Stimulated activated CD4-positive, alpha-beta T cell treated with anti-CD3 and anti-CD28 coated beads, Interleukin-2, amount 100 ng/mL, for 24 hours (primary cell): ENCODE measurements at places on chromosomes 16 and 17.

DNA sequence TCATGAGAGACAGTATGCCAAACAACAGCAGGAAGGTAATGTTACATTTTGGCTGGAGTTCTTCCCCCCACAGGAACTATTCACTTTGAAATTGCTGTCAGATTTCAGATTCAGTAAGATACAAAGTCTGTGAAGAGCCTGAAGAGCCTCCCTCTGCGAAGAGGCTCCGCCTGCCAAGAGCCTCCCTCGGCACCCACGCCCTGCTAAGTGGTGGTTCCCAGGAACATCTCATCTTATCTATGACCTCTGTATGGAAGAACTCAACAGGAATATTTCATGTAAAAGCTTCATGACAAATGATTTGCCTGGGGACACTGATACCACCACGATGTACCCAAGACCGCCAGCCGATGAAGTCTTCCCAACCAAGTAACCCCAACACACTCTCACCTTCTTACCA is 3.2 kb downstream of the ZC3H7A start:
- no peak for DNase-seq

GRCh38 chr17:7011942-7012254 is 526 bp upstream of the RNASEK start:
- no peak for DNase-seq

DNA sequence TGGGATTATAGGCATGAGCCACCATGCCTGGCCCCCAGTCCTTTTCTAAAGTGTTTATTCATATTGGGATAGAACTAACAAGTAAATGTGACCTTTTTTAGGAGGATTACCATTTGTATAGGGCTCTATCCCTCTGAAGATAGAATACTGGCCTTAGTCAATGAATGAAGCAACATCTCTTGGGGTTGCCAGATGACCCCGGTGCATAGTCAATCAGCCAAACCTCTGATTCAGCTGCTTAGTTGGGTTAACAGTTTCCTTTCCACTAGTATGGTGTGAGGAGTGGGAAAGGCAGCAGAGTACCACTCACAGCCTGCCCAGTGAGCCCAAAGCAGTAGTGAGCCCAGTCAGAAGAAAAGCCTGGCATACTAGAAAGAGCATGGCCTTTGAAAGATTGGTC is 94.6 kb upstream of the TBX2 start:
- DNase-seq, result no peak

DNA sequence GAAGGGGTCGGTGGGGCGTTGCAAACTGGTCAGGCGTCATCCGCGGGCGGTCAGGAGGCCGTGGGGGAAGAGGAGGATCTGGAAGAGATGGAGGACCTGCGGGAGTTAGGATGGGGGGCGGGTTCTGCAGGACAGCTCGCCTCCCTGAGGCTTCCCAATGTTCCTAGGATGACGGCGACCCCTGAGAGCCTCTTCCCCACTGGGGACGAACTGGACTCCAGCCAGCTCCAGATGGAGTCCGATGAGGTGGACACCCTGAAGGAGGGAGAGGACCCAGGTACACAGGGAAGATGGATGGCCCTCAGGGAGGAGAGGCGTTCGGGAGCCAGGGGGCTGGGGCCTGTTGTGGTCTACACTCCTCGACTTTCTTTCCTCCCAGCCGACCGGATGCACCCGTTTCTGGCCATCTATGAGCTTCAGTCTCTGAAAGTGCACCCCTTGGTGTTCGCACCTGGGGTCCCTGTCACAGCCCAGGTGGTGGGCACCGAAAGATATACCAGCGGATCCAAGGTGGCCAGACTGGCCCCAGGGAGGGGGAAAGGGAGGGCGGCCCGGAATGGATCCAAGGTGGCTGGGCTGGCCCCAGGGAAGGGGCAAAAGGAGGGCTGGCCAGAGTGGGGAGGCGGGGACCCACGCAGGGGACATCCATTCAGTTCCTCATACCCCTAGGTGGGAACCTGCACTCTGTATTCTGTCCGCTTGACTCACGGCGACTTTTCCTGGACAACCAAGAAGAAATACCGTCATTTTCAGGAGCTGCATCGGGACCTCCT is 839 bp downstream of the PLD2 start:
- DNase-seq, result no peak

DNA sequence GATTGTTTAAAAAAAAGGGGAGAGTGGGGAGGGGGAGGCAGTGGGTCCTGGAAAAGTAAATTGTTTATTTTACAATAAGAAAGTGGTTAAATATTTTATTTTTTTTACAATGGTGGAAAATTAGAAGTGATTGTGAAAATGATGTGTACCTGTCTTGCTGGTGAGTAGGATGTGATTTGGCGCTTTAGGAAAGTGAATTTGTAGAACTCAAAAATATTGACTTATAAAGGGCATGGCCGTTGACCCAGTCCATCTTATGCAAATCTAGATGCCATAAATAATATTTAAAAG is 10.2 kb upstream of the CES1 start:
- no peak for DNase-seq

DNA sequence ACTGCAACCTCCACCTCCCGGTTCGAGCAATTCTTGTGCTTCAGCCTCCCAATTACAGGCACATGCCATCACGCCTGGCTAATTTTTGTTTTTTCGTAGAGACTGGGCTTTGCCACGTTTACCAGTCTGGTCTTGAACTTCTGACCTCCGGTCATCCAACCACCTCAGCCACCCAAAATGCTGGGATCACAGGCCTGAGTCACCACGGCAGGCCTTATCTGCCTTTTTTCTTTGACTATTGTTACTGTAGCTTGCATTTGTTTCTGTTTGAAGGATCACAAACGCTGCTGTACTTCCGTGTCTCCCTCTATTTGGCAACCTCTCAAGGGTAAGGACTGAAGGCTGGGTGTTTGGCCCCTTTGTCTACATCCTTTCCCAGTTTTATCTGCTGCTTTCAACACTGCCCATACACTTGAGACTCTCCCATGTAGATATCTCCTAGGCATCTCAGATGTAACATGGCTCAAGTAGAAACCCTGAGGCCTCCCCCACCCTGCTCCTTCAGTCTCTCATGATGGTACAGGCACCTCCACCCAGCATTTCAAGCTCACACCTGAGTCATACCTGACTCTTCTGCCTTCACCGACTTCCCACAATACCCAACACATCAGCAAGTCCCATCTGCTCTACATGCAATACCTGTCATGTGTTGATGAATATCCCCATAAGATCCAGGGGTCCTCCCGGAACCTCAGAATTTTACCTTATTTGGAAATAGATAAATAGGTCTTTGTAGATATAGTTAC is 219.0 kb downstream of the CPPED1 start:
- no peak for DNase-seq

GRCh38 chr16:81514568-81515258 is 70.1 kb downstream of the CMIP start:
- no peak for DNase-seq

DNA sequence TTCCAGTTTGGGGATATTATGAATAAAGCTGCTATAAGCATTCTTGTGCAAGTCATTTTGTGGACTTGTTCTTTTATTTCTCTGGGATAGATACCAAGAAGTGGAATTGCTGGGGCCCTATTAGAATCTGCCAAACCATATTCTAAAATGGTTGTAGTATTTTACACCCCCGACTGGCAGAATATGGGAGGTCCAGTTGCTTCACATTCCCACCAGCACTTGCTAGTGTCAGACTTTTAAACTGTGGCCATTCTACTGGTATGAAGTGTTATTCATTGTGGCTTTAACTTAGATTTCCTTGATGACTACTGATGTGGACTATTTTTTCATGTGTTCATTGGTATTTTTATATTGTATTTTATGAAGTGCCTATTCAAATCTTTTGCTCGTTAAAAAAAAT is 18.1 kb upstream of the NUP93 start:
- no peak for DNase-seq

DNA sequence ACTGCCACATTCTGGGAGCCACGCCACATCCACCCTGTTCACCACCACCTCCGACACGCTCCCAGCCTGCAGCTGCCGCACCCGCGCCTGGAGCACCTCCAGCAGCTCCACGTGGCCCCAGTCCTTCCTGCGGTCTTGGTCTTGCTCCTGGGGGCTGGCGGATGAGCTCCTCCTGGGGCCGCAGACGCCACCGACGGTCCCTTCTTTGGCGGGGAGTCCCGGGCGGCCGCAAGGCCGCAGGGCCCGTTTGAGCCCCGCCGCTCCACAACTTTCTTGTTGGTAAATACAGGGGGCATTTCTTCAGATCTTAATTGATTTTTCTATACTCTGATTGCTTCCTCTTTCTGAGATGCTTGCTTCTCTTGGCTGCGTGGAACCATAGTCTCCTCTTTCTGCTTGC is 75.3 kb upstream of the MED13 start:
- no peak for DNase-seq

DNA sequence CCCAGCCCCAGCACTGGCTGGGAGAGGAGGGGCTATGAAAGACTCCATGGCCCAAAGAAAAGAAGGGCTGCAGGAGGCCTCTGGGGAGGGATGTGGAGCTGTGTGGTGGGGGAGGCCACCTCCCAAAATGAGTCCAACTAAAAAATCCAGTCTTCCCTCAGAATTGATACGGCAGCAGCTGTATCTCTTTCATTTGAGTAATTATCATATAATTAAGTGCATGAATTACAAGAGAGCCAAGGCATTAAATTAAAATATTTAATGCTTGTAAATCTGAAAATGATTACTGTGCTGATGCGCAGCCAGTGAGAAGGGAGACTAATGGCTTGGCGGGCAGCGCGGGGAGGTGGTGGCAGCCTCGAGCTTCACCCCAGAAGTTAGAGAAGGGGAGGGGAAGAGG is 192.8 kb downstream of the C16orf78 start:
- no peak for DNase-seq

- DNase-seq, result no peak
Measured at GRCh38 chr17:21291862-21292261, 7.4 kb downstream of the MAP2K3 start.

- no peak for DNase-seq
Measured at GRCh38 chr17:78322327-78322857, 37.5 kb downstream of the SOCS3 start.

- DNase-seq, result no peak
Measured at GRCh38 chr17:68595496-68595895, 5.7 kb downstream of the FAM20A start.

DNA sequence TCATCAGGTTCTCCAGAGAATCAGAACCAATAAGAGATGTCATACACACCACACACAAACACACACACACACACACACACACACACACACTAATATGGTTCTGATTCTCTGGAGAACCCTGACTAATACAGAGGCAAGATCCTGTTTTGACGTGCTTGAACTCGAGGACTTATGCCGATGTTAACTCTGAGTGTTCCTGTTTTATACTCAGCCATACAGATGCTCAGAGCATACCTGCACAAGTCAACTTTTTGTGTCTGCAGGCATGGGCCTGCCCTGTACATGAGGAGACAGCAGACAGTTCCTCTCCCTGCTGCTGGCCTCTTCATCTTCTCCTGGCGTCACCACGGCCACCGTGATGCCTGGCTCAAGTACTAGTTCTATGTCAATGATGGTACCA is 635.9 kb downstream of the WWOX start:
- no peak for DNase-seq

DNA sequence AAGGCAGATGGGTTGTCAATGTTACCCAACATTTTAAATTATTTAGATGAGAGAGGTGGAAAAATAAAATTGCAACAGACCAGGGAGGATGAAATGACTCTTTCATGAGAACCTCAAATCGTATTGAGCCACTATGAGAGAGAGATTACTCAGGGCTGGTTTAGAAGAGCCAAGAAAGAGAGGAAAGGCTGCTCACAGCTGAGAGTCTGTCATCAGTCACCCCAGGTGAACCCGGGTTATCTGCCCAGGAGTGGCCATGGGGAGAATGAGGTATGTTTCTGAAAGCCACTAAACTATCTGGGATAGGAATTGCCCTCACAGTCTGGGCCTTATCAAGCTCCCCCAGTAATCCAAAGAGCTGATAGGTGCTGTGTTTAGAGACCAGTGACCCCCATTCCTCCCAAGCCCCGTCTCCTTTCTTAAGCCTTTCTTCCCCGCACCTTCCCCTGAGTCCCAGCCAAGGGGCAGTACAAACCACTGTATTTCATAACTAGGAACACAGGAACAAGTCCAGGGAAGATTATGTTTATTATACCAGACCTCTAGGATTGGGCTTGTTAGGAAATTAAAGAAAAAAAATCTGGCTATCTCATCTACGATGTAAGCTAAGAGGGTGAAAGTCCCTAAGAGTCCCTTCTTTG is 158.9 kb upstream of the NOL11 start:
- DNase-seq, result no peak

- DNase-seq, result no peak
Measured at GRCh38 chr16:86466696-86467406, 43.5 kb upstream of the FOXF1 start.

DNA sequence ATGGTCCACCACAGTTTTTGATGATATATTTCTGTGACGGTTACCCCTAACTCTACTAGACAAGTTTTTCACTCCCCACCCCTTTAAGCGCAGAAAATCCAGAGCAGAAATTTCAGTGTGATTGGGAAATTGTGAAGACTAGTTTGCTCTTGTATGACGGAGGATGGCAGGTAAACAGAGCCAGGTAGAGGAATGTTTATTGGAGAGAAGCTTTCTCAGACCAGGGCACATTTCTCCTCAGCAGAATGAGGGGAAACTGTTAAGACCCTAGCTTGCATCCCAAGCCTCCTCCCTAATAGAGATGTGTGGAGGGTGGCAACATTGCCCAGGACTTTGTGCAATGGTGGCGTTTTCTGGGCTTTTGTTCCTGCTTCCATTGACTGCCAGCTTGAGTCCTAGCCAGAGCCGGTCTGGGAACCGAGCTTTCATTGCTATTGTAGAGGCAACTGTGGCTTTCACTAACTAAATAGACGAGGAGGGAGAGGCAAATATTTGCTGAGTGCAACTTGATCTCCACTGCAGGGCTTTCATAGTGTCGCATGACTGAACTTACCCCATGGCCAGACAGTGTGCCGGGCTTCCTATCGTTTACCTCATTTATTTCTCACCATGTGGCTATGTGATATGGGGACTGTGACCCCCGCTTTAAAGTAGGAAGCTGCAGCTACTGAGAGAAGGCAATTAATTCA is 159.6 kb upstream of the MPHOSPH6 start:
- no peak for DNase-seq

DNA sequence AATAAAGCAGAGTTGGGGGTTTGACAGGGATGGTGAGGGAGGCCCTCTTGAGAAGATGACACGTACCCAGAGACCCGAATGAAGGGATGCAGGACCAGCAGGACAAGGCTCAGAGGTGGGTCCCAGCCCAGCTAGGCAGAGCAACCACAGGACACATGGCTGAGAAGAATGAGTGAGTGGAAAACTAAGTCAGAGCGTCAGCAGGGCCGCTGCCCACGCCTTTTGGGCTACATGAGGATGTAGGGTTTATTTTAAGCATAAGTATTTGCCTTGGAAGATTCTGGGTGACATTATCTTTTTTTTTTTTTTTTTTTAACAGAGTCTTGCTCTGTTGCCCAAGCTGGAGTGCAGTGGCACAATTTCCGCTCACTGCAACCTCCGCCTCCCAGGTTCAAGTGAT is 176.0 kb downstream of the TMEM132E start:
- no peak for DNase-seq

DNA sequence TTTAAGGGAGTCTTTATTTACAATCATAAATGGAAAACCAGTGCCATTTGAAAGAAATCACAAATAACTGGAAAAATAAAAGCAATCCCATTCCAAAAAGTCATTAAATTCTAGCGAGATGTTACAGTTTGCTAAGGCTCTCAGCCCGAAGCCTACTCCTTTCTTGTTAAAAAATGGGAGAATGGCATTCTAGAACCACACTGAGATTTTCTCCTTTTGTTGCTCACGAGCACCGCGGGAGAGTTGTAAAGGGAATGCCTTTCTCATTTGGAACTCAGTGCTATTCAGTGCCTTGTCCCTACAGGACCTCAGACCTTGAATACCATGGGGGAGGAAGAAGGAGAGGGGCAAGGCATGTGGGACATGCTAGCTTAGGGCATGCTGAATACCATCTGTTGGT is 36.3 kb downstream of the GDE1 start:
- DNase-seq, result no peak
